ENCODE measurements at places on chromosomes 2 and 18. TPM values are rescaled to one million over a fixed set of nuclear protein-coding genes. Genes with fewer than 3 reads are reported as not detected.

- no peak for DNase-seq
Measured at GRCh38 chr18:54466248-54467005, 108.7 kb downstream of the C18orf54 start.

DNA sequence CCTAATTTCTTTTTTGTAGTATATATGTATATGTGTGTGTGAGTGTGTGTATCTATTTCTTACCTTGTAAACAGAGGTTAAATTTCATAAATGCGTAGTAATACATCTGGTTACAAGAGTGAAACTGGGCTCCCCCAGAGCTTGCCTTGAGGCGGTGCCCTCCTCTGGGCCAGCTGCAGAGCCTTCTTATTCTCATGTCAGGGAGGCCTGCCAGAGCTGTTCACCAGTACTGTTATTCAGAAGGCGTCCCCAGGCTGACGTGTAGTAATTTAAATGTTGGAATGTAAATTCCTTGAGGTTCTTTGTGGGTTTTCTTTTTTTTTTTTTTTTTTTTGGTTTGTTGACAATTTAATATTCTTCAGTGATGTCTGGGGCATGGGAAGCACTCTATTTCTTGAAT lies 11.2 kb downstream of the COPS8 start:
- no peak for DNase-seq

ABCB6 gene
- total RNA-seq = 12.3 TPM

DNA sequence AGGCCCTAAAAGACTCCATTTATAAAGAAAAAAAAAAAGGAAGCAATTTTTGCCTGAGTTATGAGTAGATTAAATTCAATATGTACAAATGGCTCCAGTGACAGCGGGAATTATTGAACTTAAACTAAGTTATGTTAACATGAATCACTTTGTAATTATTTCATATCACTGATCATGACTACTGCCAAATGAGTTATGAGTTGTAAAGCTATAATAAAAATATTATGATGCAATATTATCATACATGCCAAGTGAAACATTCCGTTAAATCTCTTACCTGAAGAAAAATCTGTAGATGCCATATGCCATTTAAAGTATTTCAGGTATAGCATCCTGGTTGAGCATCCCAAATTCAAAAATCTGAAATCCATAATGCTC lies 217.5 kb downstream of the DLGAP1 start:
- no peak for DNase-seq

GRCh38 chr2:1623906-1624445 lies 120.3 kb downstream of the PXDN start:
- no peak for DNase-seq

ARHGEF4 gene
- total RNA-seq = 2.1 TPM

DNA sequence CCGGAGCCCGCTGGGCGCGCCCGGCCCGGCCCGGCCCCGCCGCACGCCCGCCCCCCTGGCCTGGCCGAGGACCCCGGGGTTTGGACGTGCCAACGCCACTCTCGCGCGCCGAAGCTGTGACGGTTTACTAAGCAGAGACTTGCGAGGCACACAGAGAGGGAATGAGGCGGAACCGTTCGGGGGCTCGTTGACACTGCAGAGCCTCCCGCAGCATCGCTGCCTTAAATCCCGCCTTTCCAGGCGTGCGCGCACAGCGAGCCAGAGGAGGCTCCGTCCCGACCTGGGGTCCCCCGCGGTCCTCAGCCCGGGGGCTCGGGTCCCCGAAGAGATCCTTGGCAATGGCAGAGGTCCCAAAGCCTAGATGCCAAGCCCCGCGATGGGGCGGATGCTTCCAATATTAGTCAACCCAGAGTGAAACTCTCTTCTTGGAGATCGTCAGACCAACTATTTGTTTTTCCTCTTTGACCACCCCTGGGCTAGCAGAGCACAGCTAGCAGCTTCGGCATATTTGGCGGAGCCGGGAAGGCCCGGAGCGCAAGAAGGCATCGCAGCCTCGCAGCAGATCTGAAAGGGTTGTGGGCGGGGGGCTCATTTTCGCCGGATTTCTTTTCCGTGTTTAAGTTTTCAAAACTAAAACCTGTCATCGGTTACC lies at the start of gene ZNF385B:
Gene ZNF385B (minus strand): TSS at position 197 of the 652 bp plus-strand sequence.
- DNase-seq = no peak

DNA sequence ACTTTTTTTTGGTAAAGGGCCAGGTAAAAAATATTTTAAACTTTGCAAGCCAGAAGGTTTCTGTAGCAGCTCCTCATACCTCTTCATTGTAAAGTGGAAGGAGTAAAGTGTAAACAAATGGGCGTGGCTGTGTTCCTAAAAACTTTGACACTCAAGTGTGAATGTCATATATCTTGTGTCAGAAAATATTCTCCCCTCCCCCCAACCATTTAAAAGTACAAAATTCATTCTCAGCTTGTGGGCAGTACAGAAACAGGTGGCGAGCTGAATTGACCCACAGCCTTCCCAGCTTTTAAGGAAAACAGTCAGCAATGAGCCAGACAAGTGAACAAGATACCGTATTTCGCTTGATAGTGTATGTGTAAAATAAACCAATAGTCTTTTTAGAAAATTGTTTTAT lies 4.0 kb downstream of the YPEL5 start:
- DNase-seq = no peak

- no peak for DNase-seq
Measured at GRCh38 chr2:26396734-26397298, 4.9 kb upstream of the DRC1 start.

GRCh38 chr2:41180387-41180786 lies 728.5 kb upstream of the SLC8A1 start:
- DNase-seq = no peak

DNA sequence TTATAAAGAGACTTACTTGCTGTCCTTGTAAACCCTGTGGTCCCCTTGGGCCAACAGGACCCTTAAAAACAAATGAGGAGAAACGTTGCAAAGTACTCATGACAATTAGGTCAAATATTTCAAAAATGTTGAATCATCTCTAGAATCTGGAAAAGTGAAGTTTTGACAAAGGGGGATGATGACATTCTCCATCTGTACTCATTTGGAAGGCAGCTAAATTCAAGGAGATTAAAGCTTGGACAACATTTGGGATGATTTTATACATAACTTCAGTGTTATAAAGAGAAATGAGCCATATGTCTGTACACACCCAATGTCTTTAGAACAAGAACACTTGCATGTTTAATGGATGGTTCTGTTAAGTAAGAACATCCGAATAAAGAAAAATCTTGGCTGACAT lies 92.9 kb downstream of the COL5A2 start:
- no peak for DNase-seq

KCNS3 gene
- total RNA-seq = 0.41 TPM

- DNase-seq = no peak
Measured at GRCh38 chr2:130872741-130873125, 36.0 kb downstream of the ARHGEF4 start.

DSG4 gene
- total RNA-seq = not detected

DNA sequence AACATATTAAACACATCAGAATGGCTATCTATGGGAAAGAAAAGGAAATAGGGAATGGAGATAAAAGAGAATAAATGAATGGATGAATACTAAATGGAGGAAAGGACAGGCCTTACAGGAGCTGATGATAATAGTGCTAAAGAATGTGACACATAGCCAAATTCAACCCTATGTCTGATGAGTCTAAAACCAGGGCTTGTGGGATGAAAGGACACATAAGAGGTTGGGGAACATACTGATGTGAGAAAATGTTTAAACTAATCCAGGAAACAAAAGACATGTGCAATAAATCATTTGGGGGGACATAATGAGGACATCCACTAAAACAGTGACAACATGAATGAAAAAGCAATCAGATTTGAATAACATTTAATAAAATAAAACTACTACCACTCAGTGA lies 120.0 kb downstream of the DYM start:
- no peak for DNase-seq

- no peak for DNase-seq
Measured at GRCh38 chr2:168231609-168232241, 15.7 kb downstream of the STK39 start.

DNA sequence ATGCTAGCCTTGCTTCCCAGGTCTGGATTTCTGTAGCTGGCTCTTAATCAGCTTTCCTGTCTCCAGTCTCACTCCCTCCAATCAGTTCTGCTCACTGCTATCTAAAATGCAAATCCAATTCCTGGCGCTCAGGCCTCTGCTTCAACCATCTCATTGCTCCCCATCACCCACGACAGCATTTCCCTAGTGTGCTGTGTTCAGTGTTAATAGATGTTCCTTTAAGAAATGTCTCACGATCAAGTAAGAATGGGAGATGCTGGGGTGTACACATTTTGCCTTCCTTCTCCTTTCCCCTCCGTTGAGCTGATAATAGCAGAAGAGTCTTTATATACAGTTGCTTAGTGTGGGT lies 1.6 kb upstream of the PUM2 start:
- DNase-seq = peak; percentile 16

GRCh38 chr2:129092956-129093355 lies 774.3 kb upstream of the HS6ST1 start:
- DNase-seq = no peak

SGPP2 gene
- 6.0 TPM for total RNA-seq

- no peak for DNase-seq
Measured at GRCh38 chr2:6835467-6835866, 30.2 kb downstream of the CMPK2 start.

GPR45 gene
- total RNA-seq = not detected

DNA sequence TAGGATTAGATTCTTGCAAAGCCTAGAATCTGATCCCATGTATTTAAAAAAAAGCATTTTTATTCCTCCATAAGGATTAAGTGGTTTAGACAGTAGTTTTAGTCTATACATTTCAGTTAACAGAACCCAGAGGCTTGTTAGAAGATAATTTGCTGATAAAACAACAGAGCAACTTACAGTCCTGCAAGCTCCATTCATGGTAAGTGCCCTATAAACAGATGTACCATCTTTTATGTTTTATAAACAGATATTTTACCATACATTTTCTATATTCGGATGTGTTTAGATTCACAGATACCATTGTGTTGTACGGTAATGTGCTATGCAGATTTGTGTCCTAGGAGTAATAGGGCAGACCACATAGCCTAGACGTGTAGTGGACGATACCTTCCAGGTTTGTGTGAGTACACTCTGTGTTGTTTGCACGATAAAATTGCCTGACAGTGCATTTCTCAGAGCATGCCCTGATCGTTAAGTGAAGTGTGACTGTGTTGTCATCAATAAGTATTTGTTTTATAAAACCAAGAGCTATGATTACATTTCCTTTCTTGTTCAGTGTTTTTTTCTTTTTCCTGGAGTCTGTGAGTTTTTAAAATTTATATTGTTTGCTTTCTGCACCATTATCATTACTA lies 54.2 kb downstream of the CERS6 start:
- no peak for DNase-seq

MBD1 gene
- total RNA-seq = 132 TPM

MEP1B gene
- not detected for total RNA-seq

AP1S3 gene
- total RNA-seq = 50.7 TPM

DNA sequence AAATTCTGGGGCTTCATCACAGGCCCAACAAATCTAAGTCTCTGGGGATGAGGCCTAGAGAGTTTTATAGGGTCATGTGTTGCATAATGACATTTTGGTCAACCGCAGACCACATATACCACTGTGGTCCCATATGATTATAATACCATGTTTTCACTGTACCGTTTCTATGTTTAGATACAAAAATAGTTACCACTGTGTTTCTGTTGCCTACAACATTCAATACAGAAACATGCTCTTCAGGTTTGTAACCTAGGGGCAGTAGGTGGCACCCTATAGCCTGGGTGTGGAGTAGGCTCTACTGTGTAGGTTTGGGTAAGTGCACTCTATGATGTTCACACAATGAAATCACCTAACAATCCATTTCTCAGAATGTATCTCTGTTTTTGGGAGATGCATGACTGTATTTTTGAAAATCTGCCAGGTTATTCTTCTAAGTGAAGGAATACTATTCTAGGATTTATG lies 485.2 kb downstream of the PTPRM start:
- no peak for DNase-seq

ERMN gene
- total RNA-seq = 11.9 TPM

DNA sequence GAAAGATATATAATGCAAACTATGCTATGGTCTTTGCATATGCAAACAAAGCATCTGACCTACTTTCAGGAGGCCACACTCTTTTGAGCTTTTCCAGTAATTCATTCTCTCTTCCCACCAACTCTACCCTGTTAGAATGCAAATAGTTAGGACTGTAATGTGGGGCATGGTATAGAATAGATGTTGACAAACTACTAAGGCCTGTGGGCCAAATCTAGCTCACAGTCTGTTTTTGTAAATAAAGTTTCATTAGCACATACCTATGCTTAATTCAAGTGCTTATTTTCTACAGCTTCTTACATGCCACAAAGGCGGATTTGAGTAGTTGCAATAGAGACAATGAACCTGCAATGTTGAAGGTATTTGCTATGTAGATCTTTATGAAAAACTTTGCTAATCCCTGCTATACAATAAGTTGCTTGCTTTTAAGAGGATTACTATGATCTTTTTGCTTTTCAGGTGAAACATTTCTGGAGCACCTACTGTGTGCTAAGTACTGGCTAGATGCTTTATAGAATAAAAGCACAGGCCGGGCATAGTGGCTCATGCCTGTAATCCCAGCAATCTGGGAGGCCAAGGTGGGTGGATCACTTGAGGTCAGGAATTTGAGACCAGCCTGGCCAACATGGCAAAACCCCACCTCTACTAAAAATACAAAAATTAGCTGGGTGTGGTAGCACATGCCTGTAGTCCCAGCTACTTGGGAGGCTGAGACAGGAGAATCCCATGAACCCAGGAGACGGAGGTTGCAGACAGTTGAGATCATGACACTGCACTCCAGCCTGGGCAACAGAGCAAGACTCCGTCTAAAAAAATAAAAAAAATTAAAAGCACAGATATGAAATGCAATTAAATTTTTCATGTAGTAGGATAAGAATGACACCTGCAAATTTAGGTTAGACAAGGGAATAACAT lies 267.8 kb downstream of the DPP10 start:
- no peak for DNase-seq

- DNase-seq = no peak
Measured at GRCh38 chr2:188523919-188524318, 232.2 kb downstream of the GULP1 start.

DNA sequence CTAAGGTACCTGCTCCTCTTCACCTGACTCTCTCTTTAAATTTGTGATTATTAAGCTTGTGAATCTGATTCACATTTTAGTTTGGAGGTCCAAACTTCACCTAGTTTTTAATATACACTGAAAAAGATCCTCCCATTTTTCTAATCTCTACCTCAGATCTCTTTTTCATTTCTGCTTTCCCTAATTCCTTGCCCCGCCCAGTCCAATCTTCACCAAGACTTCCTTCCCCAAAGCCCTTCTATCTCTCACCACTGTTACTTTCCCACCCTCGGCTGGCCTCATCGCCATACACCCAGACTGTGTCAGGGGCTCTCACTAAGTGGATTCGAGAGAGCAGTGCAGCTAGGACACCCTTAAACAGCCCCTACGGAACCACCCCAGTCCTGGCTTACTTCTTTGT lies 40.0 kb downstream of the LBH start:
- DNase-seq = peak; percentile 28
